ENCODE measurements at places on chromosomes 3 and 15.

- no peak for DNase-seq
Observed at GRCh38 chr3:186359078-186359477, 3.0 kb downstream of the DGKG start.

DNA sequence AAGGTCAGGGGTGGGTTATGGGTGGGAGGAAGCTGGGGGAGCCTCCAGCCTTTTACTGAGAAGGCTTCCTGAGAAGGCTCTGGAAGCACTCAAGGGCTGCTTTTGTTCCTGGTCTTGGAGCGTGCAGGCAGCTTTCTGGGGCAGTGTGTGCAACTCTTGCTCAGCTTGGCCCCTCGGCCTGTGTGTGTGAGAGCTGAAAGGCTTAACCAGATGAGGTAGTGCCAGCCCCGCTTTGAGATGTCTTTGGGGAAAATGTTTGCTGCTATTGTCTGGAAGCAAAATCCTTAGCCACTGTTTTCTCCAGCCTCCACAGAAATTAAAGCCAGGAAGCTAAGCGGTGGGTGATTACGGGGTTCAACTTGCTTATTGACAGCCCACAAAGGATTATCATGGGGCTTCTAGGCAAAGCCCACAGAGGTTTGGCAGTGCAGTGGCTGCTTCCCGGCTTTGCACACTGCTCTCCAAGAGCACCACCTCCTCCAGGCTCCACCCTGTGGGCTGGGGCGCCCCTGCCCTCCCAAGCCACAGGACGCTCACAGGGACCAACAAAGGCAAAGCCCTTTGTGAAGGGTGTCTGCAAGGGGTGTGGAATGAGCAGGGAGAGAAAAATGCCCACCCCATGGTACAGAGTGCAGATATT is 121.7 kb upstream of the TLE3 start:
- DNase-seq, result no peak

DNA sequence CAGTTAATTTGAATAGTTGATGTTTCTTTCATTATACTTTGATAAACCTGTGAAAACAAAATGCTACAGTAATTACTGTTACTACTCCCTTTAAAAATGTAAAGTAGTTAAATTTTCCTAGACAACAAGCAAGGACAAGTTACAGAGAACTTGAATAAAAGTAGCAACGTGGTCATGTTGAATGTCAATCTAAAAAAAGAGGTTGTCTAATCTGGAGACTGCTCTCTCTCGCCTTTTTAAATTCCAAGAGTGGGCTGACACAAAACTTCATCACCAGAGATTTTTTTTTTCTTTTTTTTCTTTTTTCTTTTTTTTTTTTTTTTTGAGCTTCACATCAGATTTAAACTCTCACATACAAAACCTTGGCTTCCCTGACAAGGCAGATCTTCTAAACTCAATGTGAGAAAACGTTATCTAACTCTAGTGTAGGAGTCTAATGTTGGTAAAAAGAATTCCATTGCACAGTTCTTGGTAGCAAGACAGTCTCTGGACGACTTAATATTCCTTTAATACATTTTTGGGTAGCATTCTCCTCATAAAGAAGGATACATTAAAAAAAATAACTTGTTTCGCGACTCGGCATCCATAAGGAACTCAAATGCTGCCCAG is 4.1 kb downstream of the FOXP1 start:
- no peak for DNase-seq

- no peak for DNase-seq
Observed at GRCh38 chr3:195102609-195103467, 168.1 kb downstream of the XXYLT1 start.

GRCh38 chr3:18499301-18499700 is 74.2 kb upstream of the SATB1 start:
- no peak for DNase-seq

- no peak for DNase-seq
Observed at GRCh38 chr15:50083424-50084025, 35.5 kb downstream of the ATP8B4 start.

DNA sequence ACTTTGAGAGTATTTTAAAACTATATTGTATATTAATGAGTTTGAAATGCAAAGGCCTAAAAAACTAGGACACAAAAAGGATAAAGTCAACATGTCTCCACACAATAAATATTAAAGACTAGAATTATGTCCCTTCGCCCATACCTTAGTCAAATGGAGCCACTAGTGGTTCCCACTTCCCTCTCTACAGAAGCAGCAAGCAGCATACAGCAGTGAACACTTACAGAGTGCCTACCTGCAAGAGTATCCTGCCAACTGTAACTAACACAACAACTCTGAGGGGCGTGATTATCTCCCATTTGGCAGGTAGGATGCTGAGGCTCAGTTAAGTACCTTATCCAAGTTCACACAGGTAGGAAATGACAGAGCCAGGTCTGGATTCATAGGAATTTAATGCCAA is 17.2 kb downstream of the DYNC1LI1 start:
- DNase-seq, result no peak

DNA sequence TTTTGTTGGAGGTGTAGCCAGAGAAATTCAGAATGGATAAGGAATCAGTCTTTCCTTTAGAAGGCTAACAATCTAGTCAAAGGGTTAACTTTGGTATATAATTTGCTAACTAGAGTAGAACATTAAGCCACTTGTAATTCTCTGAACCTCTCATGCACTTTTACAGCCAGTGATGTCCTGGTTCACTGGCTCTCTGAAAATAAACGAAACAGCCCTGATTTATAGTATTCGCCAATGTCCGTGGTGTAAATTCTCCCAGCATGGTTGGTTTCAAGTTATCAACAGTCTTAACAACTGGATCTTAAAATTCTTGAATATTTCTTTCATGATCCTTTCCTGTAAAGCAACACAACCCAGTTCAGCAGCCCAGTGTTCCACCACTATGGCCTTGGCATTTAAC is 500.4 kb upstream of the CDIN1 start:
- no peak for DNase-seq

- no peak for DNase-seq
Observed at GRCh38 chr15:100183921-100184495, 157.8 kb downstream of the ADAMTS17 start.

DNA sequence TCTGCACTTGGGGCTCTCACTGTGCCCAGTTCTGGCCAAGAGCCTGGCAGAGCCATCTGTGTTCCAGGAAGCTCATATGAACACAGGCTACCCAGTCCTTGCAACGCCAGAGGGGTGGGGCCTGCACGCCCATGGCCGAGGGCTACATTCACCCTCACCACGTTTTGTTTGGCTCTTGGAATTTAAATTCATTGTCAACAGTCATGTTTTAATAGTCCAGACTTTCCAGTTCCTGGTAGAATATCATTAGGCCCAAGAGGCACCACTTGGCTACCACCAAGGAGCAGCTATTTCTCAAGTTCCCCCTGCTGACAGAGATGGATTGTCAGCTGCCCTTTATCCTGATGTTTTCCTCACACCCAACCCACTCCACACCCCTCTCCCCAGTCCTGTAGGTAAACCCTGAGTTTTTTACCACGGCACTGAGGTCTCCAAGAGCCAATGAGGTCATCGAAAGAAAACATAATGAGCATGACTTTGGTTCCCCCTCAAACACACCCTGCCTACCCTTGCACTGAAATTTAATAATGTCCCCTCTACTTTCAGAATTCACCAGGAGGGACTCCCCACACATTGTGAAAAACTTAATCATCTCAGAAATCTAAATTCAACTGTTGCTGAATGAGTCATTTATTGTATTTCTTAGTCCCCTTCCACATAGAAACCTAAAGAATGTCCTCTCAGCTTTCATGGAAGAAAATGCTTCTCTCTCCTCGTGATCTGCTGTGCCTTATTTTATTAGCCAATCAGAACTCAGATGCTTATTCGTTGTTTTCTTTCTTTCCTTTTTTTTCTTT is 125.1 kb downstream of the SHQ1 start:
- DNase-seq, result no peak

GRCh38 chr3:109257269-109257668 is 59.0 kb downstream of the DPPA2 start:
- no peak for DNase-seq

GRCh38 chr3:62421207-62421606 is 47.9 kb upstream of the FEZF2 start:
- no peak for DNase-seq

DNA sequence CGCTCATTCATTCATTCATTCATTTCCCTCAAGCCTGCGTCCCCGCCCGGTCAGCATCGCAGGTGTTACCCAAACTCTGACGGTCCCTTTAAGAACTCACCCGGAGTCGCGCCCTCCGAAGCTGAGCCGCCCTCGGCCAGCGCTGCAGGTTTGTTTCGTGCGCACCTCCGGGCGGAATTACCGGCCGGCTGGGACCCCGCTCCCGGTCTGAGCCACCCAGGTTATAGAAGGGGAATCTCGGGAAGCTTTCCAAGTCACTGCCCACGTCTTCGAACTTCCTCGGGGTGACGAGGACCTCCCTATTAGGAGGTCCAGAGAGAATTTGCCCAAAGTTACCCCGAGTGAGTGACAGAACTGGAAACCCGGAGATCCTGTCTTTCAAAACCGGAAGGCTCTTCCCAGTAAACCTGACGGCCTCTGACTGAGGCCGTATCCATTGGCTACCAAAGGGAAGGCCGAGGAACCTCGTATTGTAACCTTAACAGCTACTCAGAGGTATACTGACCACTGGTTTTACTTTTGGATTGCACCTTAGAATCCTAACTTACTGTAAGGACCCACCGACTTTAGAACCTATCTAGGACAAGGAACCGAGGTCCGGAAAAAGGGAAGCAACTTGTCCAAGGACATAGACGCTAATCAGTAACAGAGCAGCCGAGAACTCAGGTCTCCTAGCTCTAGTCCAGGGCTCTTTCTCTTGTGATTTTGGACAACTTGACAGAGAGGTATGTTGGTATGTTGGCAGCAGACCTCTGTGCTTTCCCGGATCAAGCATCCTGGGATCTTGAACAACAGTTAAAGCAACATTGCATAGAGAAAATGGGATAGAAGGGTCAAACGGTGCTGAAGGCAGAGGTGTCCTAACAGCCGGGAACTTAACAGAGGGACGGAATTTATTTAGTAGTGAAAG is 788 bp upstream of the DLG1 start:
- DNase-seq, result peak; percentile 4
